Stimulated activated CD8-positive, alpha-beta memory T cell treated with anti-CD3 and anti-CD28 coated beads, Interleukin-2, amount 100 ng/mL, for 48 hours (primary cell): ENCODE measurements at places on chromosomes 11 and 22.

GRCh38 chr11:88293931-88294330, 43.6 kb downstream of the CTSC start:
- DNase-seq: no peak

DNA sequence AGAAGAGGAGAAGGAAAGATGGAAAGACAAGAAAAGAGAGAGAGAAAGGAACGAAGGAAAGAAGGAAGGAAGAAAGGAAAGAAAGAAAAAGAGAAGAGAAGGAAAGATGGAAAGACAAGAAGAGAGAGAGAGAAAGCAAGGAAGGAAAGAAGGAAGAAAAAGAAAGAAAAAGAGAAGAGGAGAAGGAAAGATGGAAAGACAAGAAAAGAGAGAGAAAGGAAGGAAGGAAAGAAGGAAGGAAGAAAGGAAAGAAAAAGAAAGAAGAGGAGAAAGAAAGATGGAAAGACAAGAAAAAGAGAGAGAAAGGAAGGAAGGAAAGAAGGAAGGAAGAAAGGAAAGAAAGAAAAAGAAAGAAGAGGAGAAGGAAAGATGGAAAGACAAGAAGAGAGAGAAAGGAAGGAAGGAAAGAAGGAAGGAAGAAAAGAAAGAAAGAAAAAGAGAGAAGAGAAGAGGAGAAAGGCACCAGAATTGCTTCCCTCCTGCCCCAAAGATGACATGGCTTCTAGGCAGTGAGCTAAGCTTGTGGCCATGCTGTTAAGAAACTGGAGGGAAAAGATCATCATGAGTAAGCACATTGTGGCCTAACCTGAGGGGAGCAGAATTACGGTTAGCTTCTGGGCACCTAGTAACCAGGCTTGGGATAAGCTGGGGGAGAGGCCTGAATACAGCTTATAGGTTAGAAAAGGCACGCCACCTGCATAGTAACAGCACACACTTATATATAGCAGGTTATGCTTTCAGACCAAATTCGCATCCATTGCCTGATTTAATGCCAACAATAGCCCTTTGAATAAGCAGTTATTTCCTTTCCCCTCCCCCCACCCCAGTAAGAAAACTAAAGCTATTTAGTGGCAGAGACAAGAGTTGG, 2.3 kb upstream of the ST3GAL4 start:
- DNase-seq: no peak

DNA sequence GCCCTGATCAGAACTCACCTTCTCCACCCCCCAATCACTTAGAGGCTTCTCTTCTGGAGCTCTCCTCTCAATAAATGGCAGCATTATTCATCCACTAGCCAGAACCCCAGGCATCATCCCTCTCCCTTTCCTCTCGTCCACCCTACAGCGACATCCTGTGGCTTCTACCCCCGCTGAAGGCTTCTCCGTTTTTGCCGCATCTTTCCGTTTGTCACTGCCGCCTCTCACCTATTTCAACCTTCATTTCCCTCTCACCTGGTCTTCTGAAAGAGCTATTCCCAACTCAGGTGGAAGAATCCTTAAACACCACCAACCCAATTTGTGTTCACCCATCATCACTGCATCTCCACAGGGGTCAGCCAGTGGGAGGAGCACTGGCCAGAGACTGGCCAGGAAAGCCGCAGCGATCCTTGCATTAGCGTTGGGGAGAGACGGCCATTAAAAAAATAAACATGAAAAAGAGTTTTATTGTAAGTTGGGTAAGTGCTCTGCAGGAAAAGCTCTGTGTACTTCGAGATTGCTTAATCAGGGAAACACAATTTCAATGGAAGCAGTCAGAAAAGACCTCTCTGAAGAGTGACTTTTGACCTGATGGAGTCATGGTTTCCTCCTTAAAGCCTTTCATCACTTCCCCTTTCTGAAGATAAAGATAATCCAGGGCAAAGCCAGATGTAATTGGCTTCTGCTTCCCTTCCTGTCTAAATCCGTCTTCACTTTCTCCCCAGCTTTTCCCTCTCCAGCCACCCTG, 36.7 kb downstream of the SPATA19 start:
- no peak for DNase-seq

DNA sequence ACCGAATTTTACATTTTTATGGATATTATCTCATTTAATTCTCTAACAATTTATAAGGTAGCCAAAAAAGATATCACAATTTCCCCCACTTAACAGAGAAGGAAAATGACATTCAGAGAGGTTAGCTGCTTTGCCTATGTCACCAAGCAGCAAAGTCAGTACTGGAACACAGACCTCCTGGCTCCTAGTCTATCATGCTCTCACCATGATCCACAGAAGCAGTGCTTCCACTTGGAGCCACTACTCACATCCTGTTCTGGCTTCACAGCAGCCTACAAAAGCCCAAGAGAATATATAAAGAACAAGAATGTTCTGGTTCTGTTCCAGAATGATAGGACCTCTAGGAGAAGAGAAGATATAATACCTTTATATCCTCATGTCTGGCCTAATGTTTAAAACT, 59.5 kb upstream of the SCUBE2 start:
- no peak for DNase-seq

- no peak for DNase-seq
These were observed 11.5 kb downstream of the TMPRSS13 start for GRCh38 chr11:117917591-117918151.

GRCh38 chr11:68727783-68728182, 23.5 kb downstream of the TESMIN start:
- DNase-seq: no peak

DNA sequence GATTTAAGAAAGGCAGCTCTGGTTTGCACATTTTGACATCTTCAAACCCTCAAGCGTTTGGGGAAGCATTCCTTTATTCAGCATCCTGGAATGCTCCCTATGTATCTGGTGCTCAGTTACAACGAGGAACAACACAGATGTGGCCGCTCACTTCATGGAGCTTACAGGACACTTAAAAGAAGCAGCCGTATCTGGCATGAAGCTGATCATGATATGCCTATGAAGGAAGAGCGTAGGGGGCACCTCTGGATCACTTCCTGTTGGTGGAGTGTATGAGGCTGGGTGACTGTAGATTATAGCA, 72.3 kb upstream of the TP53I11 start:
- DNase-seq: no peak

DNA sequence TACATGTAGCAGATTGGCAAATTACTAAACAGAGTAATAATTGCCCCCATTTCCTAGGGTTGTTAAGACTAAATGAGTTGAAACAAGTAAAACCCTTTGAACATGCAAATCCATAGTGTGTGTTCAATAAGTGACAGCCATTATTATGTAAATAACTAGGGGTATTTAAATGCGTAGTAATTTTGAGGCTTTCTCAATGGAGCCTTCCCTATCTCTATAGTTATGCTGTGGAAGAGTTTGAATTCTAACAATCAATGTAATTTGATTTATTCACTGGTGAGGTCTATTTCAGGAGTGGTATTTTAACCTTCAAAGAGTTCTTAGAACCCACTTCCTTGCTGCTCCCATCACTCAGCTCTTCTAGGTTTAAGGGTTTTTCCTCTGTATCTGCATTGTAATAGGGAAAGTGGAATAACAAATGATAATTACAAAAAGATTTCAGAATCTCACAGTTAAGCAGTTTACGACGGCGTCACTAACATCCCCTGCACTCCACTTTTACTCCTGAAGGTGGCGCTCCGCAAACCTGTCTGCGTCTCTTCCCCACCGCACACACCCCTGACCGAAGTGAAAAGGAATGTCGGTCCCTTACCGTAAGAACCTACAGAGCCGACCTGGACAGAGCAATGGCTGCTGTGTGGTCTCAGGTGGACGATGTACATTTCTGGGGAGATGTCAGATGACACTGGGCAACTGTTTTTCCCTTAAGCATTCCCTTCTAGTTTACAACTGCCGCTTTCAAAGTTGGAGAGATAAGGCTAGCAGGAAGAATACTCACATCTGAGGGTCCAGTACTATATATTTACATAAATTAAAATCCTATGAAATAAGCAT, 80.8 kb downstream of the ZC3H12C start:
- DNase-seq: peak; percentile 40

DNA sequence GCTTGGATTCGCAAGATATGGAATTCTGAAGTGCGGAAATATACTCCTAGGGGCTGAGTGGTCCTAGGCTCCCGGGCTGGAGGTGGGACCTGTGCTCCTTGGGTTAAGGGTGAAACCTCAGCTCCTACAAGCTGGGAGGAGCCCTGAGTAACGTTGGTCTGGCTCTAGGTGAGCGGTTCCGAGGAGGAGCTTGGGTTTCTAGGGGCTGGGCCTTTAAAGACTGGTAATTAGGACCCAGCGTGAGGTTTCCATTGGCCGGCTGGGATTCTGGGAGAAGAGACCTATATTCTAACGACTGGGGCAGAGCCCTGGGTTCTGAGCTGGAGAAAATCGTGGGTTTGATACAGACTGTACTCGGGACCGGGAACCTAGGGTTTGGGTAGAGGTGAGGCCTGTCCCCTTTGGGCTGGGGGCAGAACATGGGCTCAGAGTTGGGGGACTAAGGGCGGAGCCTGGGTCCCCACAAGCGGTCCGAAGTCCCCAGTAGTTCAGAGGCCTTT, 882 bp upstream of the MAP4K2 start:
- no peak for DNase-seq

DNA sequence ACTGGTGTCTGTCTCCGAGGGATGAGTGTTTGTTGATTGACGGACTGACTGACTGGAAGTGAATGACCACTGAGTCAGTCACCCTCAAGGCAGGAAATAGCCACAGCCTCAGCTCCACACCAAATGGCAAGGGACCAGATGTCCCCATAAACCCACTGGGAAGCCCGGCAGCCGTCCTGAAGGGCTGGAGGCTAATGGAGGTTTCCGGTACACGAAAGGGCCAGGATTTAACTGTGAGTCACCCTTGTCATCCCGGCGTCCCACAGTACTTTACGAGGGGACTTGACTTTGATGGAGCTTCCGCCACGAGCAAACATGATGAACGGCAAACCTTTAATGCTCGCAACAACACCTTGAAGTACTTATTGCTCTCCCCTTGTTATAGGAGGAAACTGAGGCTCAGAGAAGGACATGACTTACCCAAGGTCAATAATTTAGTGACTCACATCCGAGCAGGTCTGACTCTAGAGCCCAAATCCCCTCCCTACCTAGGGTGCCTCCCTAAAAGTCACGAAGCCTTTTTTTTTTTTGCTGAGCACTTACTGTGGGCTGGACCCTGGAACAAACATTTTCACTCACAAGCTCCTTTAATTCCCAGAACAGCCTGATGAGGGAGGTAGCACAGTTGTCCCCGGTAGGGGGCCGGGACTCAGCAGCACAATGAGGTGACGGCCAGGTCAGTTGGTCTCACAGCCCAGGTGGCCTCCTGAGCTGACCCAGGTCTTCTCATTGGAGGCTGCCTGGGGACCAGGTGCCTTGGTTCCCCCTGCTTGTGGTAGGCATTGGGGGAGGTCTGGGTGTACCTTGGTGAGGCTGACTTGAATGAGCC, 25.2 kb upstream of the GCAT start:
- DNase-seq: no peak

- no peak for DNase-seq
These were observed at the start of gene P2RX6 for GRCh38 chr22:21014726-21015465. Gene P2RX6, plus strand, starts transcription at chr22:21015165. Its CDS starts 10 bp downstream, at chr22:21015175.

DNA sequence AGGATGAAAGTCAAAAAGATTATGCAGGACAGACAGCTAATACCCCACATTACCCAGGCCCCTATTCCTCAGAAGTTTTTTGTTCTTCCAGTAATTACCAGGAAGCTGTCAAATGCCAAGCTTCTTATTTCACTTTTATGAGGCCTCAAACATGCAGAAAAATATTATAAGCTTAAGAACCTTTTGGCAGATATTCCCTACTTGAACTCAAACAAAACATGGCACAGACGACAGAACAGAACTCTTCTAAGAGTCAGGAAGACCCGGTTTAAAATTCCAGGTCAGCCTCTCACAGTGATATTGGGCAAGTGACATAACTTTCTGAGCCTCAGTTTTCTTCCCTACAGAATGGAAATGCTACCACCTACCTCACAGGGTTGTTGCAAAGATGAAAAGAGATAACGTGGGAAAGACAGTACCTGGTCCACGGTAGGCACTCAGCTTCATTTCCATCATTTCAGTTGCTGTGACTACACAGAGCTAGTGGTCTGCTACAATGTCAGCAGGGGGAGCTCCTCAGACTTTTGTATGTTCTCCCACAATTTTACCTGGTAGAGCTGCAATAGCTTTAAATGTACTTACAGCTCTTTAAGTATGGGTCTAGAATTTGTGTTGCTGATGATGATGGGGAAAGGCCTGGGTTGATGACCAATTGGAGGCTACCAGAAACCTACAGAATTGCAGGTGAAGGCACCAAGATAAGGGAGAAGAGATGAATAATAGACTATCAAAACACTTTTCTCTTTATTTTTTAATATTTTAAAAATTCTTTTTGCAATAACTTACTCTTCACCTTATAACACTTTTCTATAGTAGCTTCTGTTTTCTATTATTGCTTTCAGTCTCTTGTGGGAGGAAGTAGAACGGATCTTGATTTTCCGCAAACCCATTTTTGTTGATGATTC, 98.3 kb upstream of the CHRM4 start:
- DNase-seq: peak; percentile 2

GRCh38 chr11:110303414-110303826, 7.0 kb upstream of the RDX start:
- no peak for DNase-seq

- no peak for DNase-seq
These were observed 22.6 kb upstream of the GNAZ start for GRCh38 chr22:23047742-23048141.
